ENCODE measurements at places on chromosomes 12 and 14.

GRCh38 chr14:91310606-91311283 is 66.2 kb upstream of the GPR68 start:
- DNase-seq, result no peak

GRCh38 chr12:118238888-118239287 is 103.0 kb downstream of the PEBP1 start:
- no peak for DNase-seq

GRCh38 chr14:29092121-29092520 is 325.5 kb downstream of the FOXG1 start:
- no peak for DNase-seq

DNA sequence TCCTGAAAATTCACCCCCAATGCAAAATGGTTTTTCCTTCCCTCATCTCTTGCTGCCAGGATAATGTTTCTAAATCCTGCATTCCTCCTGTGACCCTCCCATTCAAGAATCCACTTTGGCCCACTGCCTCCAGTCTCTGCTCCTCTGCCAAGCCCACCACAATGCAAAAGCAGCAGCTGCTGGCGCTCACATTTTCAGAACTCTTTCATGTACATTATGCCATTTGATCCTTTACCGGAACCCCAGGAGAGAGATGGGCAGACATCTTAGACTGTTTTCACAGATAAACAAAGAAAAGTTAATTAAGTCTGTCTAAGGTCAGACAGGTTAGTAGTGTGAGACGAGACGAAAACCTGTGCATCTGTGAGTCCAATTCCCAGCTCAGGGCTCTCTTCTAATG is 12.9 kb downstream of the LRIG3 start:
- DNase-seq, result no peak

DNA sequence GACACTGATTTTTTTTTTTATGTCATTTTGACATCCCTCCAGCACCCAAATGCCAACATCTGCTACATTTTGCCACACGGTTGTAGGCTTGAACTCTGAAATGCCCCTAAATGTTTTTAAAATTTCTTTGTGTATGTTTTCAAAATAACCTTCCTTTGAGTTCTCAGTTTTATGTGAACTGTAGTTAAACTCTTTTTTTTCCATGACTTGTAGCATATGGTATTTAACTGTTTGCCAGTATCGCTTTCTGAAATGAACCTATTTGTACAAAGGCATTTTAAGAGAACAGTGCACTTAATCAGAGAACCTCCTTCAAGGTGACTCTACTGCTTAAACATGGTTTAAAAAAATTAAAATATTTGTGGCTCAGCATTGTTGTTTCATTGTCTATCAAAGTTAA is 61.5 kb downstream of the PDE3A start:
- DNase-seq, result no peak
